Activated T-cell treated with anti-CD3 and anti-CD28 coated beads for 1 hour (primary cell): ENCODE measurements at places on chromosomes 2 and 18.
A peak's percentile ranks its signal among the peaks of the same experiment; 100 is the strongest.

- no peak for DNase-seq
These were observed 28.7 kb upstream of the CCDC150 start for GRCh38 chr2:196610796-196611195.

- peak; percentile 29 for DNase-seq
These were observed 1.1 kb downstream of the HPCAL1 start for GRCh38 chr2:10303694-10304378.

DNA sequence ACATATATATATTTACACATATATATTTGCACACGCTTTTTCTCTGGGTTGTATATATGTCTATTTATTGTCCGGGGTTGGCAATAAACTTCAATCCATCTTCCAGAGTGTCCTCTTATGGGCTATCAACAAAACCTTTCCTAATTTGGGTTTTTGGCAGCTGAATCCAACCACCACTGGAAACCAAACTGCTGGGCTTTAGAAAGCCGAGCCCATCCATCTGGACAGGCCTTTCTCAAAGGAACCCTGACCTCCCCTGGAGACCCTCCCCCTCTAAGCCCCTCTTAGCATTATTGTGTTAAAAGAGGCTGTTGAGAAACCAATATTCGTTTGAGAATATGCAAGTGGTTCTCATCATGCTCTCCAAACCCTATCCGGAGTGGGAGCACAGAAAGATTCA, 153.6 kb downstream of the NRP2 start:
- no peak for DNase-seq

DNA sequence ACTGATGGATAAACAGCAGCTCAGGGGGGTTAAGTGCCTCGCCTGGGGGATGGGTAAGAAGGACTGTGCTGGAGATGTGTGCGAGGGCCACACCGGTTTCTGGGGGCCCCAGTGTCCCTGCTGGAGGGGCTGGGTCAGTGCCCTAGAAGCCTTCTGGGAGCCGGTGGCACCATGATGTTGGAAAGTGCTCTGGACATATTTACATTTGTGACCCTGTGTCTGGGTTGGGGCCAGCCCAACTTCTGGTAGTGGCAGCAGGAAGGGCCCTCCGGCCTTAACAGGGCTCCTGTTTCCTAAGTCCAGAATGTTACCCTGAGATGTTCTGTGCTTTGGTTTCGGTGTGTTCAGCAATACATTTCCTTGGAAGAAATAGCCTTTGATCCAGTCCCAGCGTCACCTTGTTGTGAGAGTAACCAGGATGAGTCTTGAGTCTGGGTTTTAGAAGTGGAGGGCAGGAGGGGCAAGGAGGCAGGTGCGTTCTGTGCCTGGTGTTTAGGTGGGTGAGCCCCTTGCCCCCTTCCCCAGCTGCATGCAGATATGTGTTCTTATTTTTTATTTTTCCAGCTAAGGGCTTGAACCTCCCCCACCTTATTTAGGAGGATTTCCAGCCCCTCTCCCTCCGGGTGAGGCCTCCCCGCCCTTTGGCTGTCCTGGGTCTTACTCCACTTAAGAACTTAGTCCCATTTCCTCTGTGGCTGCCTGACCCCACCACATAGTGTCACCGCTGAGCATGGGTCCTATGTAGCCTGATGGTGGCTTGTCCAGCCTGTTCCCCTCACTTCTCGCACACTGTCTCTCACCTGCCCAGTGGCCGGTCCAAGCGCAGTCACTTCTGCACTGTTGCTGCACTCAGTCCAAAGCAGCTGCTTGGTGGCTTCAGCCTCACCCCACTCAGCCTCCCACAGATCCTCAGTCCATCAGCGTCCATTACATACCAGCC, 132.7 kb upstream of the HS6ST1 start:
- DNase-seq, result no peak

GRCh38 chr18:55534996-55535395, 53.0 kb downstream of the TCF4 start:
- no peak for DNase-seq
